Non-pigmented ciliary epithelial cell (primary cell): ENCODE measurements at places on chromosomes 13 and 19.

- DNase-seq = no peak
Observed at GRCh38 chr13:100594255-100594654, 5.7 kb upstream of the GGACT start.

DNA sequence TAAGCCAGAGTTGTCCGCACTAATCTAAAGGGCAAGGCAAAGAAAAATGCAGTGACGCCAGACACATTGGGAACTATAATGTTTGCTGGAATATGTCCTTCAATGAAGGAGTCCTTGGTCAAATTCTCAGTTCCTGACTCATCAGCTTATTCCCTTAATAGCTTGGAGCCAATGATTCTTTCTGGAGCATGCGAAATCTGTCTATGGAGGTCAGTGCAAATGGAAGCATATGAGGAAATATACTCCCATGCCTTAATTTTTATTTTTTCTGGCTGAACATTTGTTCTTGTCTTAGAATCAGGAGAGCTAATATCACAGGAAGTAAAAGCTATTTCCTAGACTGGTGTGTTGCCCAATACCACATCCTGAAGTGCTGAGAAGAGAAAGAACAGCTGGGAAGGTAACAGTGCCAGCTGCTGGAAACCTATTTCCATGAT, 289.8 kb upstream of the SPRY2 start:
- DNase-seq = peak; percentile 6

DNA sequence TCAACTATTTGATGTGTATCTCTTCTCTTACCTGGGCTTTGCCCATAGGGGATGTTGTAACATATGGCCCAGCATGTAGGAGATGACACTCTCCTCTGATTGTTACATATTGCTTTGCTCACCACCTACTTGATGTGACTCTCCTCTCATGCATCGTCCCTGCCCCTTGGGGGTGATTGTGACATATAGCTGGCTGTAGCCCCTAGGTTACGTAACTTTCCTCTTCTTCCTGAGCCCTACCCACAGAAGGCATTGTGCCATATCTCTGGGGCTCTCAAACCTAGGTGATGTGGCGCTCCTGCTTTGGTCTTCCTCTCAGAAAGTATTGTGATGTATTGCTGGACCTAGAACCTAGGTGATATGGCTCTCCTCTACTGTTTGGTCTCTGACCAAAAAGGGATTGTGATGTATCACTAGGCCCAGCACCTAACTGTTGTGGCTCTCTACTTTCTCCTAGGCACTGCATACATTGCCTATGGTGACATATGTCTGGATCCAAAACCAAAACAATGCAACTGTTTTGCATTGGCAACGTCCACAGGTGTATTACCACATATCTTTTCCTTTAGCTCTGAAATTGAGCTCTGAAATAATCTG, 71.9 kb upstream of the ZNF724 start:
- DNase-seq = no peak

- no peak for DNase-seq
Observed at GRCh38 chr19:11813703-11814028, 407 bp upstream of the ZNF440 start.

GRCh38 chr19:38719761-38720558, 24.3 kb downstream of the CAPN12 start:
- DNase-seq = no peak

GRCh38 chr13:38537051-38537450, 149.8 kb upstream of the FREM2 start:
- DNase-seq = no peak

DNA sequence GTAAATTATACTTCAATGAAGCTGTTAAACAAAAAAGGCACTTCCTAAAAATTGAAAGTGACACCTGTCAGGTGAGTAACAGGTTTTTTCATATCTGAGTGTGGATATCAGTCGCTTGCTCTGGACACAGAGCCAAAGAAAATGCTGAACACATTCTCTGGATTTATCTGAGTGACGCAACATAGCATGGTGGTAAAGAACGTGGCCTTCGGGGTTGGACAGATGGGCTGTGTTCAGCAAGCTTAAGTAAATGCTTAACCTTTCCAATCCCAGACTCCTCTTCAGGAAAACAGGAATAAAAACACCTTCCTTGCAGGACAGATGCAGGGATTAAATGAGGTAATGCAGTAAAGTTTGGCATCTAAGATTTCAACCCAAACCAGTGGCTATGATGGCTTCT, 132.0 kb downstream of the FOXO1 start:
- DNase-seq = no peak

- no peak for DNase-seq
Observed at GRCh38 chr19:6797646-6798045, 25.1 kb downstream of the VAV1 start.

GRCh38 chr13:76017861-76018556, 381.9 kb downstream of the LMO7 start:
- DNase-seq = no peak

GRCh38 chr13:101773062-101773461, 320.6 kb downstream of the ITGBL1 start:
- DNase-seq = no peak

DNA sequence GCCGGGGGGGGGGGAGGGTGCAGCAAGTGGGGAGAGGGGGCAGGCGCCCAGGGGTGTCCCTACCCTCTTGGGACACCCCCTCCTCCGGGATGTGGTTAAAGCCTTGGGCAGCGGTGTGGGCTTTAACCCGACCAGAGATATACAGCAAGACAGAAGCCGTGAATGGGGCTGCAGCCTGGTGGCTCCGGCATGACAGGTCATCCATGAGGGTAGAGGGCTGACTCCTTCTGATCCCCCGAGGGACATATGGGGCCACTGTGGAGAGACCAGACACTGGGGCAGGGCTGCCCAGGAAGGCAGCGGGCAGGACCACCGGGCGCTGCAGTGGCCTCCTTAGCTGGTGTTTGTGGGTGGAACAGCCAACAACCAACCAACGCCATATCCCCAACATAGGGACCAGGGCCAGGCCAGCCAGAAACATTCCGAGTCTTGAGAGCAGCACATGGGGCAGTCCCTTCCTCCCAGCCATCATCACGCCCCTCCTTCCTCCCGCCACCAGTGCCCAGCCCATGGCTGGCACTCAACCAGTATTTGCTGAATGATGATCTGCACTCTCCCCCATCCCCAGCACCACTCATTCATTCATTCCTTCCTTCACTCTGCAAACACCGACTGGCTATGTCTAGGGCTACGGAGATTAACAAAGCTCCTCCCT, 18.2 kb downstream of the ELAVL1 start:
- DNase-seq = no peak

DNA sequence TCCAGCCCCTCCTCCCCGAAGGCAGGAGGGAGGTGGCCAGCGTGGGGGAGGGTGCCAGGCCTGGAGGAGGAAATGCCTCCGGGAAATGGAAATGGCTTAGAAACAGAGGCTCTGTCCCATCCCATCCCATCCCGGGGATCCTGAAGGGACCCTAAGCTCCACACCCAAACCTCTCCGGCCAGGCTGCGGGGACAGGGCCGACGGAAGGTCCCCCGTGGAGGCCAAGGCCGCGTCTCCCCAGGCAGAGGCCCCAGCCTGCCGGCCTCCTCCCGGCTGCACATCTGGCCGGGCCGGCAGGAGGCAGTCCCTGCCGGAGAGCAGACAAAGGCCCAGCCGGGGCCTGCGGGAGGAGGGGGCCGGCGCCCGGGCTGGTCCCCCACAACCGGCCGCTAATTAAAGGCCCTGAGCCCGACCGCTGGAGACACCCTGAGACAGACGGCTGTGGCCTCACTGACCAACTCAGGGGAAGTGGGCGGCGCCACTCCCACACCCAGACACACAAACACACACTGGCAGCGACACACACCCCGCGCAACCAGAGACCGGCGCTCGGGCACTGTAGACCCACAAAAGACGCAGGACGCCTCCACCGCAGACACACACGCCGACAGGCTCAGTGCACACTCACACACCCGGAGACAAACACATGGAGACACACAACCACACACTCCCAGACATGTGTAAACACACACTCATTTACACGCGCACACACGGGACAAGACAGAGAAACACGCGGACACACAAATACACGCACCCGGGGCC, 1.1 kb downstream of the ADAMTS10 start:
- DNase-seq = no peak

- DNase-seq = no peak
Observed at GRCh38 chr19:48654299-48655059, 8.5 kb upstream of the CA11 start.
